ENCODE measurements at places on chromosomes 4 and X.

DNA sequence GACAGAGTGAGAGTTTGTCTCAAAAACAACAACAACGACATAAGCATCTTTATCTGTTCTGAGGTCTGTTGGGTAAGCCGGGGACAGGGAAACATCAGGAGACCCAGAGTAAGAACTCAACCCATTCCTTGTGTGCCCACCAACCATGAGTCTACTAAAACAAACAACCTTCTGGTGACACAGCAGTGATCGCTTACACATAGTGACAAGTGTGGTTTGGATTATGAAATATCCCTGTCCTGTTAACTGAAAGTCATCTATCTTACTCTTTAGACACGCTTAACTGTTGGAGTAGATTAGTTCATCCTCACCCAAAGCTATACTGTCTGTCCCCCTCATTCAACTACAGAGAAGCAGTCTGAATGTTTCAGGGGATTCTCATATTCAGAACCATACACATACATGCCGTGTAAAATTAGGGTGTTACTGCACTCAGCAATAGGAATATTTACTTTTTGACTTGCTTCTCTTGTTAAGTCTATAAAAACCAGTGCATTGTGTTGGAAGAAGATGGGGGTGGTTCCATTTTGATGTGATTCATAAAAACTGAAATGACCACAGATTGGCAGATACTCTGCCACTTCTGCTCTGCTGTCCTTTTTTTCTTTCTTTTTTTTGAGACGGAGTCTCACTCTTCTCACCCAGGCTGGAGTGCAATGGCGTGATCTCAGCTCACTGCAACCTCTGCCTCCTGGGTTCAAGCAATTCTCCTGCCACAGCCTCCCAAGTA lies 27.4 kb downstream of the PHKA2 start:
- no peak overlapping the region for H3K4me3 ChIP-seq
- no peak overlapping the region for H3K27ac ChIP-seq
- H3K4me1 ChIP-seq: no peaks in the 10 kb centered on the region
- no peaks in the 10 kb centered on the region for H3K27me3 ChIP-seq

DNA sequence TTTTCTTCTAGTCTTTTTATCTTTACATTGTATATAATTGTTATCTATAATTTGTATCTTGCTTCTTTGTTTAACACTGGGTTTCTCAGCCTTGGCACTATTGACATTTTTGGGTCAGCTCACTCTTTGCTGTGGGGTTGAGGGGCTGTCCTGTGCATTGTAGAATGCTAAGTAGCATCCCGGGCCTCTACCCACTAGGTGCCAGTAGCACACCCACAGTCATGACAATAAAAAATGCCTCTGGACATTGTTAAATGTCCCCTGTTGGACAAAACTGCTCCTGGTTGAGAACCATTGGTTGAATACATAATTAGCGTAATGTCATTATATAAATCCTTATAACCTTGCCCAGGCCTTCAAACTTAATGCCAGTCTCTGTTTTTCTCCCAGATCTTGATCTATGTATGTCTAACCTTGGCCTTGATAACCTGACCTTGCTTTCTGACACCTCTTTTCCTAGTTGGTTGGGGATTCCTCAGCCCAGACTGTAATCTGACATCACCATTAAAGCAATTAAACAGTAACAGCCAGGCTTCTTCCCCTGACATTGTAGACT lies 46.1 kb downstream of the DCX start:
- no peak overlapping the region for H3K27ac ChIP-seq
- H3K27me3 ChIP-seq: no peaks in the 10 kb centered on the region
- no peaks in the 10 kb centered on the region for H3K4me1 ChIP-seq

DNA sequence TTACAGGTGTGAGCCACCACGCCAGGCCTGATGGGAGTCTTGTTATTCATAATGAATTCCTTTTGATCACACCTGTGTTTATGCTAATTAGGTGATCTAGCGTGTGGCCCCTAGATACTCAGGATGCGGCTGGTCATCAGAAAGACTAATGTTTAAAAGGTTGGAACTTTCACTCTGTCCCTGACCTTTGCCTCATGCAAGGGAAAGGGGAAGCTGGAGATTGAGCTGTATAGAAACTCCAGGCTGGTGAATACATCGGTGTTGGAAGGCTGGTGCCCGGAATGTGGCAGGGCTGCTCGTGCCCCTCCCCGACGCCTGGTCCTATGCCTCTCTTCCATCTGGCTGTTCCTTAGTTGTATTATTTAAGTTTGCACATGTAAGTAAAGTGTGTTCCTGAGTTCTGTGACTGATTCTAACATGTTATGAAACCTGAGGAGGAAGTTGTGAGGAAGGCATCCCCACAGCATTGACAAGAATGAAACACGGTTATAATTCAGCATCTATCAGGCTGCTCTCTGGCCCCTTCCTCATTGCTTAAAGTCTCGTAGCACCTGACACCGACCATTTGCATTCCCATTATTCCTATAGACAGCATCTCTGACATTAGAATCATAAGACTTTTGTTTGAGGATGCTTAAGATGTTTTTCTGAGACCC lies 28.9 kb downstream of the CASP3 start:
- no peaks in the 10 kb centered on the region for H3K27me3 ChIP-seq
- no peak overlapping the region for H3K27ac ChIP-seq
- H3K36me3 ChIP-seq: no peaks in the 10 kb centered on the region
- no peak overlapping the region for H3K4me3 ChIP-seq
- no peaks in the 10 kb centered on the region for H3K4me1 ChIP-seq

- H3K4me3 ChIP-seq: no peak overlapping the region
- H3K27me3 ChIP-seq: no peaks in the 10 kb centered on the region
- H3K36me3 ChIP-seq: no peaks in the 10 kb centered on the region
Measured at GRCh38 chr4:136864604-136865185, 667.6 kb downstream of the PCDH18 start.

- H3K27ac ChIP-seq: no peak overlapping the region
- H3K4me1 ChIP-seq: no peaks in the 10 kb centered on the region
- DNase-seq: no peak
- no peaks in the 10 kb centered on the region for H3K36me3 ChIP-seq
- no peak overlapping the region for H3K4me3 ChIP-seq
Measured at GRCh38 chr4:83335701-83336100, 1.1 kb upstream of the HPSE start.
